ENCODE measurements at places on chromosomes 4 and X.

DNA sequence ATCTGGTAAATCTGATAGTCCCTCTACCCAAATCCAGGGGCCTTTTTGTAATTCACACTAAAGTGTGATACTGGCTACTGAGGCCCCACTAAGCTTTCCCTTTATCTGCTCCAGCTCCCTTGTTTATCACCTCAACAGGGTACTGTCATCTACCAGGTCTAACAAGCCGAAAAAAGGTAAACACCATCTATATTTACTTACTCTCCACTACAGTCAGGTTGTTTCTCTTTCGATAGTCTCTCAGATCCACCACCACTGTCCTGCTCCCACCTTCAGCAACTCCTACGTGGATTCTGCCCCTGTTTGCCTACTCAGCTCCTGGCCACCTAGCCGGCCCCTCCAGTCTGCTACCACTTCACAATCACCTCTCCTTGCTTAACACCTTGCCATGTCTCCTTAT lies 3.3 kb downstream of the ITIH6 start:
- no peak for DNase-seq

GRCh38 chr4:119589165-119589564 lies 39.4 kb downstream of the PDE5A start:
- DNase-seq: no peak

GRCh38 chr4:166435449-166435848 lies 562.4 kb downstream of the TLL1 start:
- DNase-seq: no peak

DNA sequence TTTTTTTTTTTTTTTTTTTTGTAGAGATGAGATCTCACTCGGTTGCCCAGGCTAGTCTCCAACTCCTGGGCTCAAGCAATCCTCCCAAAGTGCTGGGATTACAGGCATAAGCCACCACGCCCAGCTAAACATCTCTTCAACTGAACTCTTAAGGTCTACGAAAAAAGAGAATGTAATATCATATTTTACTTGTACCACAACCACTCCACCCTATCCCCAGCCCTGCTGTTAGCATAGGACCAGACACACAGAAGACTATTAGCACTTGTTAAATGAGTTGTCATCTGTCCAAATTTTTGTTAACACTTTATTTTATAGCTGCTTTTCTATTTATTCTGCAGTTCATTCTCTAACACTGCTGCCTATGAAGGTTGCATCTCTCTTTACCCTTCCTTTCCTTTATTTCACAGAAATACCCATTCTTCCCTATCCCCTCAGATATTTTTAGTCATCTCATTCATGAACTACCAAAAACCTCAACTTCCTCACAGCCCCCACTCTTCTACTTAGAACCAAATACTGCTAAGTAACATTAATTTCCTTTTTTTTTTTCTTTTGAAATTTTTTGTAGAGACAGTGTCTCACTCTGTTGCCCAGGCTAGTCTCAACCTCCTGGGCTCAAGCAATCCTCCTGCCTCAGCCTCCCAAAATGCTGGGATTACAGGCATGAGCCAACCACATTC lies 10.1 kb downstream of the SNX12 start:
- no peak for DNase-seq

GRCh38 chrX:115018944-115019343 lies 1.5 kb upstream of the IL13RA2 start:
- no peak for DNase-seq

DNA sequence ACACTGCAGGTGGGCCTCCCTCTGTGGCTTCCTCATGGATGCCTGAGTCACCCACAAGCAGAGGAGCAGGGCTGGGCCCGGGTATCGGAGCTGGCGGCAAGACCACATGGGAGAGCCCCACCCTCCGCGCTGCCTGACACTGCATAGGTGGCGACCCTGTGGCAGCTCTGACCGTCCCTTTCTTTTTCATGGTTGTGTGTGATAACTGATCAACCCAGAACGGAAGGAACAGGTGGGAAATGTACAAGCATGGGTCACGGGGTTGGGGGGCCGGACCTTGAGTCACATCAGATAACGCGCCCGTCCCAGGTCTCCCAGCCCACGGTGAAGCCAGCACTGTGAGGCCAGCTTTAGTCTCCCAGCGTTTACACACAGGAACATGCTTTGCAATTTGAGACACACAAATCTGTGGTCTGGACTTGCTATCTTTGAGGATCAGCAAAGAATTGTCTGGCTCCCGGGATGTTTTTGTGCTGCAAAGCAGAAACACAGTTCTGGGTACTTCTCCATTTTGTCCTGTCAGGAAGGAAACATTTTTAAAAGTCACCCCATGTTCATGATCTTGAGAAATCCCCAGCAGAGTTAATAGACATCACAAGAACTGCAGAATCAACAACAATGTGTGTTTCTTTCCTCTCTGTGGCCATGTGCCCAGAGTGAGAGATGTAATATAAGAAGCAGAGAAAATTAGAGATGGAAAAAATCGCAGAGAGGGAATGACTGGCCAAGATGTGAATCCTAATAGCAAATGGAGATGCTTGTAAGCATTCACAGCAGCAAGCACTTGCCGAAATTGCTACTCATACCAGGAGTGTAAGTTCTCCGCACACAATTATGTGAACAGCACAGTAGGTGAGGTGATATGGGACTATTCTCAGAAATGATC lies 70.1 kb upstream of the CBR4 start:
- DNase-seq: peak; percentile 0

- DNase-seq: no peak
Measured at GRCh38 chr4:152094970-152095700, 334.3 kb upstream of the GATB start.

- no peak for DNase-seq
Measured at GRCh38 chrX:72313707-72314641, 8.3 kb upstream of the CITED1 start.

GRCh38 chr4:128649161-128649560 lies 160.3 kb upstream of the JADE1 start:
- no peak for DNase-seq

GRCh38 chrX:91122151-91122694 lies 312.4 kb upstream of the PABPC5 start:
- no peak for DNase-seq

GRCh38 chr4:4456351-4456750 lies 69.4 kb downstream of the NSG1 start:
- no peak for DNase-seq

GRCh38 chr4:83552083-83552482 lies 16.2 kb downstream of the GPAT3 start:
- no peak for DNase-seq
